ENCODE measurements at places on chromosomes 3 and 15. TPM values are rescaled to one million over a fixed set of nuclear protein-coding genes. Genes with fewer than 3 reads are reported as not detected.

Gene C2CD4A
- not detected for total RNA-seq

Gene GJD2
- not detected for total RNA-seq

Gene HTR3E
- not detected for total RNA-seq

Gene HEG1
- total RNA-seq = 36.0 TPM

Gene SOX14
- not detected for total RNA-seq

Gene CDC25A
- 2.6 TPM for total RNA-seq

Gene CNTN4
- 6.6 TPM for total RNA-seq

Gene FRMD5
- total RNA-seq = not detected

Gene GRAMD1C
- 1.6 TPM for total RNA-seq

Gene SNTN
- not detected for total RNA-seq

DNA sequence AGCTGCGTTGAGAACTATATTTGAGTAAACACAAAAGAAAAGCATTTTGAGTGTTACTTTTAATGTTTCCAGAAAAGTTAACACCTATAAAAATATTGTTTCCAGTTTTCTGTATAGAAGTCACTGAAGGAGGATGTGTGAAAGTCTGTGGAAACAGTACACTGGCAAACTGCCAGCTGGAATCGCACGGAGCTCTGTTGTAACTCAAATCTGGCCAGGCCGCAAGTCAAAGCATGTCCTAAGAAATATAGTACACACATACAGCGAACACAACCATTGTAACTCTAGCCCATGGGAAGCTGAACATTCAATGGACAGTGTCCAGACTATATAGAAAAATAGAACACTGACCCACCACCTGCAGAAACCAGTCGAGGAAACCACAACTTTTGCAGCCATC is 657.2 kb downstream of the FHIT start:
- H3K36me3 ChIP-seq = no peaks in the 10 kb centered on the region
- H3K4me3 ChIP-seq = no peak overlapping the region

DNA sequence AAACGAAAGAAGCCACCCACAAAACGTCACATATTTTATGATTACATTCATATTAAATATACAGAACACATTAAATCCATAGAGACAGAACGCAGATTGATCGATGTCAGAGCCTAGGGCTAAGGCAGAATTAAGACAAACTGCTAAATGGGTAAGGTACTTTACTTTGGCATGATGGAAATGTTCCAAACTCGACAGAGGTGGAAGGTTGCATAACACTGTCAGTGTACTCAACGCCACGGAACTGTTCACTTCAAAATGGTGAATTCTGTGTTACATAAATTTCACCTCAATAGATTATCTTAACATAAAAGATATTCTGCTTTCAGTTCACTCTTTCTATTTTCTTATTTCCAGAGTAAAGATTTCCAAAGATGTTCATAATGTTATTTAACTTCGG is 158.4 kb downstream of the TBC1D5 start:
- no peak for DNase-seq
- H3K27me3 ChIP-seq = no peaks in the 10 kb centered on the region
- H3K27ac ChIP-seq = no peak overlapping the region

DNA sequence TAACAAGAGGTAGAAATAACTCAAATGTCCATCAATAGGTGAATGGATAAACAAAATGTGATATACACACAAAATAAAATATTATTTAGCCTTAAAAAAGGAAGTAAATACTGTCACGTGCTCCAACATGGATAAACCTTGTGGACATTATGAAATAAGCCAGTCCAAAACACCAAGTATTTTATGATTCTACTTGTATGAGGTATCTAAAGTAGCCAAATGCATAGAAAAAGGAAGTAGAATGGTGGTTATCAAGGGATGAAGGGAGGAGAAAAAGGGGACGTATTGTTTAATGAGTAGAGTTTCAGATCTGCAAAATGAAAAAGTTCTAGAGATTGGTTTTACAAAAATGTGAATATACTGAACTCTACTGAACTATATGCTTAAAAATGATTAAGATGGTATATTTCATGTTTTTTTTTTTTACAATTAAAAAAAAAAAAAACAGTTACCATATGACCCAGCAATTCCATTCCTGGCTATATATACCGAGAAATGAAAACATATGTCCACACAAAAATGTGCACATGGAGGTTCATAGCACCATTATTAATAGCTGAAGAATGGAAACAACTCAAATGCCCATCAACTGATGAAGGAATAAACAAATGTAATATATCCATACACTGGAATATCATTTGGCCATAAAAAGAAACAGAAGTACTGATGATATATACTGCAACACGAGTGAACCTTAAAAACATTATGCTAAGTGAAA is 29.1 kb upstream of the MAP6D1 start:
- peaks cover 15% of the 10 kb centered on the region for H3K36me3 ChIP-seq
- no peaks in the 10 kb centered on the region for H3K4me1 ChIP-seq
- H3K27me3 ChIP-seq = no peaks in the 10 kb centered on the region
- H3K4me3 ChIP-seq = no peak overlapping the region

DNA sequence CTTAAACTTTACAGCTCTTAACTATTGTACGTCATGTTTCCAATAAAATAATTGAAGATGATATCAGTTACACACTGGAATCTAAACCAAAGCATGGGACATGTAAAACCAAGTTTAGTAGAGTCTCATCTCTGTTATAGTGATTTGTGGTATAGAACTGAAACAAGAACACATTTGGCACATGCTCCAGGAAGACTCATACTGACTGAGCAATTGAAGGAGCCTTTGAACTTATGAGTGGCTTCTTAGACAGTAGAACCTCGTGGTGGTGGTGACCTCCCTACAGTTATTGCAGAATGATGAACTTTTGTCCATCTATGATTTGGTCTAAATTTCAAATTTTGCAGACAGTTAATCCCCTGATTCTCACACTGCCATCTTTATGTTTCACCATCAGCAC is 729.7 kb downstream of the ROBO1 start:
- H3K4me3 ChIP-seq = no peak overlapping the region
- no peak overlapping the region for H3K27ac ChIP-seq
- H3K36me3 ChIP-seq = no peaks in the 10 kb centered on the region
- no peak for DNase-seq

GRCh38 chr3:43759297-43759782 is 68.6 kb downstream of the ABHD5 start:
- peak overlapping the region; percentile 70 for H3K27ac ChIP-seq
- no peaks in the 10 kb centered on the region for H3K36me3 ChIP-seq
- no peak for DNase-seq
- H3K4me3 ChIP-seq = no peak overlapping the region

DNA sequence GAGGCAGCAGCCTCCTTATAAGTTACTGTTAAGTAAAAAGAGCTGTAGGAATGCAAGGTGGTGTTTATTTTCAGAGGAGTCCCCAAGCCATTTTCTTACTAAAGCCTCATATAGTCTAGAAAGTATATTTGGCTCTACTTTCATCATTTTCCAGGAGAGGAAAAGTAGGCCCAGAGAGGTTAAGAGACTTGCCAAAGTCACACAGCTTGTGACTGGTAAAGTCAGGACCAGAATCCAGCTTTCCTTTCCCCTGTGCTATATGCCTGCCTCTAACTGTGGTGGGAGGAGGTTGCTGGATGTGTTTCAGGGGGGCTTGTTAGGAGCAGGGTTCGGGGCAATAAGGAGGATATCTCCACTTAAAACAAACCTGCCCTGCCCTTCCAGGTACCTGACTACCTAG is 7.2 kb upstream of the OGG1 start:
- DNase-seq = no peak
- H3K27ac ChIP-seq = no peak overlapping the region
- peaks cover 27% of the 10 kb centered on the region for H3K36me3 ChIP-seq

DNA sequence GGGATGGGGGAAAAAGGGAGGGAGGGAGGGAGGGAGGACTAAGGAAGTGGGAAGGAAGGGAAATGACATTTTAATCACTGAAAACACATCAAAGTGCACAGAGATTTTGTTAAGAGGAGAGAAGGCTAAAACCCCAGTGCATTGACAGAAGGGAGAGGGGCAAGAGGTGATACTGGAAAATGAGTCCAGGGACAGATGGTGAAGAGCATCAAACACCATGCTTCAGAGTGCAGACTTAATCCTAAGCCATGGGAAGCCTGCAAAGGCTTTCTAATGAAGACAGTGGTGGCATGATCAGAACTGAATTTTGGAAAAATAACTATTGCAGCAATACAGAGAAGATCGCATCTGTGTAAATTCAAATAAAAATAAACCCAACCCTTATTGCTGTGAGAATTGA is 41.8 kb downstream of the HGD start:
- no peak overlapping the region for H3K4me3 ChIP-seq
- H3K4me1 ChIP-seq = no peaks in the 10 kb centered on the region
- no peaks in the 10 kb centered on the region for H3K36me3 ChIP-seq
- no peaks in the 10 kb centered on the region for H3K27me3 ChIP-seq

- H3K36me3 ChIP-seq = no peaks in the 10 kb centered on the region
- H3K4me3 ChIP-seq = no peak overlapping the region
- no peaks in the 10 kb centered on the region for H3K4me1 ChIP-seq
- DNase-seq = peak; percentile 69
- H3K27ac ChIP-seq = no peak overlapping the region
Observed at GRCh38 chr15:23073890-23074646, 34.7 kb upstream of the TUBGCP5 start.

DNA sequence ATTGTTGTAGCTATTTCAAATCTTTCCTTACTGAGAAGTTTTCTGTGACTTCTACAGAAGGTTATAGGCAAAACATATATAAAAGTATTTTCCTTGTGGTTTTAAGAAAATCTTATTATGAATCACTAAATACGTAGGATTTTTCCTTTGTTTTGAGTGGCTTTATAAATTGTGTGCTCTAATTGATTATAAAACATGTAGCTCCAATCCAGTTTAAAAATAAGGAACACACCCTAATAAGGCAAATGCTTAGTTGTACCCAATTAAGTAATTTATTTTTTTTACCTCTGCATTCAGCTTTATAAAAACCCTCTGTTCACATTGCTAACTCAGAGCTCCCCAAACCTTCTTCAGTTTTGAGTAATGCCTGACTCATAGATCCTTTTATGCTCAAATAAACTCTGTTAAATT is 408.0 kb downstream of the NAALADL2 start:
- DNase-seq = no peak
- no peaks in the 10 kb centered on the region for H3K27me3 ChIP-seq

GRCh38 chr3:96236522-96236921 is 577.9 kb upstream of the EPHA6 start:
- no peak for DNase-seq
- no peak overlapping the region for H3K4me3 ChIP-seq
- H3K36me3 ChIP-seq = no peaks in the 10 kb centered on the region
- no peaks in the 10 kb centered on the region for H3K27me3 ChIP-seq

DNA sequence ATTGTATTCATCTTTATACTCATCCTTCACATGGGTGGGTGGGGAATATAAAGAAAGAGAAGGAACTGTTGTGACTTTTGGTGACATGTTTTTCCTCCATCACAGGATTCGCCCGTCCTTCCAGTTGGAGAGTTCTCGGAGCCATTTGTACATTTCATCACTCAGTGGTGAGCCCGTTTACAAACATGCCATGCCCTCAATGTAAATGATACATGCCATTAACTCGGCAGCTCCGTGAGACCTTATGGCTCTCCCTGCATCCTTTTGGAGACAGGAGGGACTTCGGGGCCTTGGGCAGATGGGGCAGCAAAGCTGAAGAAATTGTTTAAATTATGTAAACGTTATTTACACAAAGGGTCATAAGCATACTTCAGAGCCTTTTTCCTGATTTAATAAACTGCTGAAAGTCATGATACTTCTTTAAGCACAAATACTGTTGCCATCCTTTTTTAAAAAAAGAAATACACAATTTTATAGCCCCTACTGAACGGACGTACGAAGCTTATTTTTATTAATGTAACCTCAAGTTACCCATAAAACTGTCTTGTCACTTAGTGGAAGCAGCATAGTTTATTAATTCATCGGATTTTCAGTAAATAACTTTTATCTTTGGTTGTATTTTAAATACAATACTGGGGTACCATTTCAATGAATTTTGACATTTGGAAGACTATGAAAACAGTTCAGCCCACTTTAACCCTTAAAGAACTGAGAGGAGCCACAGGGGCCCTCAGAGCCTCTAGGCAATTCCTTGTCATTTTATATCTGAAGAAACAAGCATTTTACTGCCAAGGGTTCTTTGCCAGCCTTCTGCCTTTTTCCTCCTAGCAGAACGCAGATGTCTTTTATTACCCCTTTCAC is 55.6 kb upstream of the SKOR1 start:
- no peaks in the 10 kb centered on the region for H3K36me3 ChIP-seq
- no peak for DNase-seq
- H3K27me3 ChIP-seq = no peaks in the 10 kb centered on the region
- no peak overlapping the region for H3K4me3 ChIP-seq

DNA sequence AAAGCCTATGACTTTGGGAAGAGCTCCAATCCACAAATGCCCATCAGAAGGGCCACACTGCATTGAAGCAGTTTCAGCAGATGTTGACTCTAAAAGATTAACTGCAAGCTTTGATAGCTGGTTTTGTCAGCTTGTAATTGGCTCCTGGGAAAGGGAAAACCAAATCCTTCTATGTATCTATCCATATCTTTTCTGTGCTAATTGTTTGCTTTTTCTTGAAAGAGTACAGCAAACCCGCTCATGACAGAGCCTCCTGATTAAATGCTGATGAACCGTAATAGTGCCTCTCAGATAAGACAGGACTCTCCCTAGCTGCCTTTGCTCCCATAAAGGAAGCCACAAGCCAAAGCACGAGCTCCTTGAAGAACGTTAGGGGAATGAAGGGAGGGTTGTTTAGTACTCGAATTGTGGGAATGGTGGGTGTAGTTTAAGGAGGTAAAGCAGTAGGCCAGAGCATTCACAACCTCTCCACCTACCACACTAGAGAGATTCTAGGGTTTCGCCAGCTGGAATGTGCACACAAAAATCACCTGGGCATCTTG is 33.6 kb upstream of the LRIG1 start:
- H3K36me3 ChIP-seq = no peaks in the 10 kb centered on the region
- H3K27me3 ChIP-seq = no peaks in the 10 kb centered on the region
- H3K27ac ChIP-seq = no peak overlapping the region
- no peak for DNase-seq
- no peaks in the 10 kb centered on the region for H3K4me1 ChIP-seq

DNA sequence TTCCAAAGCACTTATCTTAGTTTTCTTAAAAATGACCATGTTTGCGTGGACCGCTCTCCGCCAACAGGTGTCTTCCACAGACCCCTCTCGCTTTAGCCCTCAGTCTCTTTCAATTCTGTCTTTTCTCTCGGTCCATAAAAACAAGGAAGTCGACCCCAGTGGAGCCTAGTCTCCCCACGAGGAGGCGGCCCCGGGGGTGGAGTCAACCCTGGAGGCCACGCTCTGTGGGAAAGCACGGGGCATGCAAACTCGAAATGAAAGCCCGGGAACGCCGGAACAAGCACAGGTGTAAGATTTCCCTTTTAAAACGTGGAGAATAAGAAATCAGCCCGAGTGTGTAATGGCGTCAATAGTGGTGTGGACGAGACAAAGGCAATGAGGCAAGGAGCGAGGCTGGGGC is 49.1 kb downstream of the EBLN2 start:
- no peaks in the 10 kb centered on the region for H3K27me3 ChIP-seq
- H3K36me3 ChIP-seq = no peaks in the 10 kb centered on the region
- no peaks in the 10 kb centered on the region for H3K4me1 ChIP-seq
- H3K27ac ChIP-seq = no peak overlapping the region

- no peaks in the 10 kb centered on the region for H3K36me3 ChIP-seq
- no peaks in the 10 kb centered on the region for H3K4me1 ChIP-seq
- peak overlapping the region; percentile 62 for H3K4me3 ChIP-seq
- DNase-seq = peak; percentile 81
- peak overlapping the region; percentile 95 for H3K27ac ChIP-seq
Observed at GRCh38 chr3:114624571-114625181, 330.8 kb downstream of the TIGIT start.
